ENCODE measurements at places on chromosomes 2 and 18.

DNA sequence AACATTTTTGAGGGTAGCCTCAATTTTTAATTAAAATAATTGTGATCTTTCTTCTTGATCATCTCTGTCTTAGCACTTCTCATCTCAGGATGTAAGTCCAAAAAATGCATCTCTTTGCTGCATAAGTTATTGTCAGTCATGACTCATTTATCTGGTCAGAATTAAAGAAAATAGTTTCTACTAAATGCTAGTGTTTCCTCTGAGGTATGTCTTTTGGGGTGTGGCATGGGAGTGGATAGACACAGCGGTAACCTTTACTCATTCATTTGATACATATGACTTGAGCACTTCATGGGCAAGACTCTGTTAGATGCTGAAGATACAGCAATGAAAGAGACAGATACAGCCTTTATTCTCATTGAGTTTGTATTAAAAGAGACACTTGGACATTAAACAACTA, 284.7 kb downstream of the IRS1 start:
- DNase-seq, result peak; percentile 34

GRCh38 chr2:111694700-111695101, 189.3 kb downstream of the ANAPC1 start:
- peak; percentile 97 for DNase-seq

DNA sequence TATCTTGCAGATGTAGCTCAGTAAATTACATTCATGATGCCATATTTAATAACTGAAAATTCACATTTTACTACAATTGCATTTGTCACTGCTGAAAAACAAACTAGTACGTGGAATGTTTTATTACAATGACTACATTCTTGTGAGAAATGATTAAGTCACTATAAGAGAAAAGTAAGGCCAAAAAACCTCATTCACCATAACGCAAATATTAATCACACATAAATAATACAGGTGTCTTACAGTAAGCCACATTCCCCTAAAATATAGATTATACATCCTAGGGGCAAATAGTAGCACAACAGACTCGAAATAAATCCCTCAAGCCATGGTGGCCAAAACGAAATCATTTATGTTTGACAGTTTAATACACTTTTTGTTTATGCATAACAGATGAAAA, 460.6 kb downstream of the NR4A2 start:
- DNase-seq, result no peak

DNA sequence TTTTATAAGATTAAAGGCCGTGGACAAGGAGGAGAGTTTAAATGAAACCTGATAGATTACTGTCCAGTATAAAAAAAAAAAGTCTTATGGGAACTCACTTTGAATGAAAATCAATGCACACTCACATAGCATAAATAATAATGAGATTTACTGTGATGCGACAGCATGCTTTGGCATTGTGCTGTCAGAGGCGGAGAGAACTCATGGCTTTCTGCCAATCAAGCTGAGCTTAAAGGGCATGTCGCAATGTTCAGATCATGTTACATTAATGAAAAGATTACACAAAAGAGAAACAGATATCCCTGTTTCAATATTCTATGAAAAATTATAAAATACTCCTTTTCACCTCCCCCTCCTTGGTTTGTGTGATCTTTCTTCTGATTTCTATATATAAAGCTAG, 310.8 kb downstream of the ERBB4 start:
- peak; percentile 64 for DNase-seq

DNA sequence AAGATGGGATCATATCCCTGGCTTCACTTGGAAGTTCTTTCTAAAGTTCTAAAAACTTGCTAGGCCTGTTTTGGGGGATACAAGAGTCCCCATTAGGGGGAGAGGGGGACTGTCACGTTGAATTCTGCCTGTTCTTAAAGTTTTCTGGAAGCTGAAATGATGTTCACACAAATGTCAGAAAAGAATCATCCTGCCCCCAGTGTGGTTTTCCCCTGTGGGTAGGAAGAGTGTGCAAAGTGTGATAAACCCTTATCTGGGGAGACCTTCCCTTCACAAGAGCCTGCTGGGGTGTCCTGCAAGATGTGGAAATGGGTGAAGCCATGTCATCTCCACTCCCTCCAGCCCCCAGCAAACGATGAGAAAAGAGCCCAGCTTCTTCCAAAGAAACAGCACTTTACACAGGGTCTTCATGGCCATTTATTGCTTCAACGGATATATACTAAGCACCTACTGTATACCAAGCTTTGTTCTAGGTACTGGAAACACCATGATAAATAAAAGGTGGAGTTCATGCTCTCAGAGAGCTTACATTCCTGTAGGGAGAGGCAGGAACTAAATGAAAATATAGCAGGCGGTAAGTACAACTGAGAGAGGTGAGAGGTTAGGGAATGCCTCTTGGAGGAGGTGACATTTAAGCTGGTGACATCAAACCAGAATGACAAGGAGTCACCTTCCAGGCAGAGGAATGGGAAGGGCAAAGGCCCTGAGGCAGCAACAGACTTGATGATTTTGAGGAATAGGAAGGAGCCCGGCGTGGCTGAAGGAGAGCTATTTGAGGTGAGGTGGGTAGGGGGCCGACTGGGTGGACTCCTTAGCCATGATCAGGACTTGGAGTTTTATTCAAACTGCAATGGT, 1.6 kb downstream of the MFSD2B start:
- no peak for DNase-seq

GRCh38 chr2:144322379-144322778, 197.5 kb downstream of the ZEB2 start:
- peak; percentile 93 for DNase-seq

DNA sequence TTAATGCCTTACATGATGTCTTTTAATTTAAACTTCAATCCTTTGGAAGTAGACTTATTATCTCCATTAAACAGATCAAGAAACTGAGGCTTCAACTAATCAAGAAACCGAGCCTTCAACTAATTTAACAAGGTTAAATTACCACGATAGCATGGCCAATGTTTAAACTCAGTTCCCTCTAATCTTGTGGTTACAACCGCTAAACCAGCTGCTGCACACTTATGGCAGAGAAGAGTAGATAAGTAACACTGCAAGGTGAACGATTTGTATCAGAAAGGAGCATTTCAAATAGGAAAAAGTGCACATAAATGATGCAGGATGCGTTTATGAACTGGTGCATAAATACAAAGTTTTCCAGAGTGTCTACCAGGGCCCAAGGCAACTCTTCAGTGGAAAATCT, 144.6 kb upstream of the CAVIN2 start:
- no peak for DNase-seq

Data from AG10803 (cell line).